ENCODE measurements at places on chromosomes 4 and X.

- peak; percentile 72 for DNase-seq
Measured at GRCh38 chrX:7925867-7926472, 1.2 kb downstream of the PNPLA4 start.

- DNase-seq = no peak
Measured at GRCh38 chrX:65630771-65631170, 36.7 kb upstream of the MSN start.

DNA sequence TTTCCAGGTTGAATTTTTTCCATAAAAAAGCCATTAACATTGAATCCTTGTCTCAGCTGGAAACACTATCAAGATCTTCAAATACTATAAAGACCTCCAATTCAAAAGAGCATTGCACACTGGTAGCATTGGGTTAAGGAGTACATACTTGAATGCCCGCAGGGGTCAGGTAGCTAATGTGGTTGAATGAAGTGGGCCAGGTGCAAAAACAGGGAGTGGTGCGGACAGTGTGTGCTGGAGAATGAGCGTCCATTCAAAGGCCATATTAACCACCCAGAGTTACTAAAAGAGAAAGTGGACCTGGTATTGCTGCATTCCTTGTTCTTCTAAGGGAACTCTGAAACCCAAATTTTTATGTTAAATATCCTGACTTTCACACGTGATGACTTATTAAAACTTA lies 91.6 kb downstream of the NYX start:
- no peak for DNase-seq

DNA sequence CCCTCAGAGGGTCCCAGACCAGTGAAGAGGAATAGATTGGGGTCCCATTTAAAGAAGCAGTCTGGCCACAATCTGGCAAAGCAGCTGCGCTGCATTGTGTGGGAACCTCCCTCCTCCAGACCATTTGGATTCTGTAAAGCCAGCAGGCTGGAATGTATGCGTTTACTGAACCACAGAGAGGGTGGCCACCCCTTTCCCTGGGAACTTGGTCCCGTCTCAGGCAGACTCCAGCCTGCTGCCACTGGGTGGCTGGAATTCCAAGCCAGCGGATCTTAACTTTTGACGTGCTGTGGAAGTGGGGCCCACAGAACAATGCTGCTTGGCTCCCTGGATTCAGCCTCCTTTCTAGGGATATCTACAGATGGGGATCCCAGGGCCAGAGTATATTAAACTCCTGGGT lies 307.2 kb downstream of the DACH2 start:
- no peak for DNase-seq

DNA sequence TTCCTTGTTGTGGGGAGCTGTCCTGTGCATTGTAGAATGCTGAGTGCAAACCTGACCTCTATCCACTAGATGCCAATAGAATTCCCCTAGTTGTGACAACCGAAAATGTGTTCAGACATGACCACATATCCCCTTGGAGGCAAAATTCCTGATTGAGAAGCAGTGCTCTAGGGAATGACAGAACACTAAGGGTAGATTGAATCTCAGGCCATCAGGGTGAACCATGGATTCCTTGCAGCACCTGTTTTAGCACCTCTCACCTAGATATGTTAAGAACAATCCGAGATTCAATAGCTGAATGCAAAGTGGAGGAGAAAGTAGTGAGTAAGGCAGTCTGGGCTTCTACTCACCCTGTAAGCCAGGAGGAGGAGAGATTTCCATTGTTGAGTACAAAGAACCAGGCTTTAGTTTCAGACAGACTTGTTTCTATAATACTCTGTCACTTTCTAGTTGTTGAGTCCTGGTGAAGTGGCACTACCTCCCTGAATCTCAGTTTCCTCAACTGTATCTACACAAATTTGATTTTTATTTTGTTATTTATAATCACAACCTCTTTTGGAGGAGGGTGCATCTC lies 111.0 kb upstream of the RAP2C start:
- DNase-seq = peak; percentile 5

DNA sequence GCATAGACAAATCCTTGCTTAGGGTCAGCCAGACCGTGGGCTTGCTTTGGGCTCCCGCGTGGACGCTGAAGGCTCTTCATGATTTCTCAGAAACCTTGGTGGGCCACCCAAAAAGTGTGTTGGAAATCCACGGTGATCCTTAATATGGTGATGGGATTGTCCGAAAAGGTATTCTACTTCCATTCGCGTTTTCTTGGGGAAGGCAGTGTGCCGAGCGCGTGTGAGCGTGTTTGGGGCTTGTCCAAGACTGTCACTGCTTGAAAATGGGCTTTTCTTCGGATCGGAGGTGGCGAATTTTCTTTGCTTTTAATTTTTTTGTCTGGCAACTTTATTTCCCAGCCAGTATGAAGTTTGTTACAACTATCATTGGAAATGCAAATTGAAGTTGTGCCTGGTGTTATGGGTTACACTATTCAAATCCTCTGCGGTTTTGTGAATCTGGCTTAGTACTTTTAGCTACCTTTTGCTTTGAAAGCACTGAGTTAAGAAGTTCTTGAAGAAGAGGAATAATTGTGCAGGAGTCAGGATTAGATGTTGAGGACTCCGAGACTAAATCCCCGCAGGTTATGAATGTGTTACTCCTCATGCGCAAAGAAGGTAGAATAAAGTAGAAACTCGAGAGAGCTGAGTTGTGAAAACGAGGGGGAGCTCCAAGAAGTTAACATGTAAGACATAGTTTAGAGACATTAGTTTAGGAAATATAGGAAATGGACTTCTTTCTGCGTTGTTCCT lies 3.2 kb downstream of the SPRY1 start:
- DNase-seq = peak; percentile 29

DNA sequence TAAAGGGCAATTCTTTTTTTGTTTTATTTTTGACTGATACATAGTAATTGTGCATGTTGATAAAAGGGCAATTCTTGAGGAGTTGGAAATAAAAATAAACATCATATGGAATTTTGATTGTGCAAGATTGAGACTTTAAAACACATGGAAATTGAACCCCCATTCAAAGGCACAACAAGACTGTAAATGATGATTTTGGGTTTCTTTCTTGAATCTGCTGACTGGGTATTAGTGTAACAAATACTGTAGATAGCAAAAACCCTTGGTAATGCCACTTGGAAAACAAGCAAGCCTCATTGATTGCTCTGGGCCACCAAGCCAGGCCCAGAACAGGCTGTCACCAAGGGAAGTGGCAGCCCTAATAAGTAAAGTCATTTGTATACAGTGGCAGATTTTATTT lies 73.0 kb upstream of the ANXA3 start:
- no peak for DNase-seq

- peak; percentile 40 for DNase-seq
Measured at GRCh38 chr4:5710065-5710960, 688 bp upstream of the EVC start.

DNA sequence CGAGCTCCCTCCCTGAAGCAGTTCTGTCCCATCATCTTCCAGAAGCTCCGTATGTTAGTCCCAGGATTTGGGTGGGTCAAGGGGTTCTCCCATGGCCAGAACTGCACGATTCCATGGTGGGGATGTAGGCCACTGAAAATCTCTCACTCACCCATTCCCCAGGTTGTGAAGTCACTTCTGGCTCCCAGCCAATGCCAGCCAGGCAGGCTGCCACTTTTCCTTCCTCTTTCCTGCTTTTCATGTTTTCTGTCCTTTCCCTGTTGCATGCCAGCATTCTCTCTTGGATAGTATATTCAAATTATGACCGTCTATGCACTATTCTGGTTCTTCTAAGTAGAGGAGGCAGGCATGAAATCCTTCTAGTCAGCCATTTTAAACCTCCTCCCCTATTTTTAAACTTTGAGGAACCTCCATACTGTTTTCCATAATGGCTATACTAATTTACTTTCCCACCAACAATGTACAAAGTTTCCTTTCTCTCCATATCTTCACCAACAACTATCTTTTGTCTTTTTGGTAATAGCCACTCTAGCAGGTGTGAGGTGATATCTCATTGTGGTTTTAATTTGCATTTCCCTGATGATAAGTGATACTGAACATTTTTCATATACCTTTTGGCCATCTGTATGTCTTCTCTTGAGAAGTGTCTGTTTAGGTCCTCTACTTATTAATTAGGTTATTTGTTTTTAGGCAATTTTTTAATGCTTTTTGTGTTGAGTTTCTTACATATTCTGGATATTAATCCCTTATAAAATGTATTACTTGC lies 182.1 kb upstream of the TET2 start:
- no peak for DNase-seq

DNA sequence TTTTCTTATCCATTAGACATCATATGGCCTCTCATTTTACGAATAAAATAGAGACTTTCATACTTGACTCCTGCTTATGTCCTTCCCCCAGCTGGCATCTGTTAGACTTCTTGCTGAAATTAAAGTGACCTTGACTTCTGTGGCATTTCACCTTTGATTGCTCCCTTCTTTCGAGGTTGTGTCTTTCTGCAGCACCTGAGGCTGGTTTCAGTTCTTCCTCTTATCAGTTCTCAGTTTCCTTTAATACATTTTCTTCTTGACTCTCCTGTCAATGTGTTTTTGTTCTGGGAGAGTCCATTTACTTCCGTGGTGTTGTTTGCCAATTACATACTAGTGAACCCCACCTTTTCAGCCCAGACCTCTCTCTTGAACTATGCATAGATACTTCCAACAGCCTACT lies 81.6 kb downstream of the RBPJ start:
- DNase-seq = no peak

- no peak for DNase-seq
Measured at GRCh38 chr4:81424336-81424735, 47.4 kb downstream of the RASGEF1B start.

GRCh38 chr4:16663732-16664131 lies 234.7 kb downstream of the LDB2 start:
- DNase-seq = peak; percentile 1

DNA sequence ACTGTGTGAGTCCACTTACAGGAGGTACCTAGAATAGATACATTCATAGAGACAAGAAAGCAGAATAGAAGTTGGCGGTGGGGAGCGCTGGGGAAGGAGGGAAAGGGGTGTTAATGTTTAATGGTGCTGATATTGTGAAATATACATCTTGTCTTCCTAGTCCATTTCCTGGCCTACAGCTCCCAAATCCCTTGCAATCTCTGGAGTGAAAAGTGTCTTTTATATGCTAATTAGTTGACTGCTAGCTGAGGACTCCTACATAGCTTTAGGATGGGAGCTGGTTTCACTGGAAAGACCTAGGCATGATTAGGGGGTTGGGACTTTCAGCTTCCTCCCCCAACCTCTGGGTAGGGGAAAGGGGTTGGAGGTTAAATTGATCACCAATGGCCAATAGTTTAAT lies 36.0 kb downstream of the FUNDC1 start:
- DNase-seq = no peak

DNA sequence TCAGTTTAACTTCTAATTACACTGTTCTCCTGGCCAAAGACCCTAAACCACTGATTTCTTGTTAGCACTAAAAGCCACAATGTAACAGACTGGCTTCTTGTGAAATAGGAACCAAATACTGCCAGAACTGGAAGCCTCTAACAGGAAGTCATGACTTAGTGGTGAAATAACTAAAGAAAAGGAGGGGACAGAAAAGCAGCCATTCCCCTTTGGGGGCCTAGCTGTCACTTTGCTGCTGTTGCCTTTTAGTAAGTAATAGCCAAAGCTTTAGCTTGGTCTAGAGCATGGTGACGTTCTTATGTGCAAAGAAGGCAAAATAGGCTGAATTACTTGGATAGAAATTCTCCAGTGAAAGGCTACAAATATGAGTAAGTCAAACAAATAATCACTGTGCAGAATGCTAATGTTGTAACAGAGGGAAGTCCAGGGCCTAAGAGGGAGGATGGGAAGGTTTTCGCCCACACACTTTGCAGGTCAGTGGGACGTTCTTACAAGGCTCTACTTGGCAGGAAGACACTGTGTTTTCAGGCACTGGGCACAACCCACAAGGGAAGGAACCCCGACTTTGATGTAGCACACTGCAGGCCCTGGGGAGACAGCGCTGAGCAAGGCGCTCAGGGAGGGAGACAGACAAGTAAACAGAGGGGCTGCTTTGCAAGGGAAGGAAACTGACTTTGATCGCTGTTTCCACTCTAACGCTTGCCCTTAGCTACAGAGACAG lies 16.7 kb downstream of the GAB3 start:
- peak; percentile 89 for DNase-seq

DNA sequence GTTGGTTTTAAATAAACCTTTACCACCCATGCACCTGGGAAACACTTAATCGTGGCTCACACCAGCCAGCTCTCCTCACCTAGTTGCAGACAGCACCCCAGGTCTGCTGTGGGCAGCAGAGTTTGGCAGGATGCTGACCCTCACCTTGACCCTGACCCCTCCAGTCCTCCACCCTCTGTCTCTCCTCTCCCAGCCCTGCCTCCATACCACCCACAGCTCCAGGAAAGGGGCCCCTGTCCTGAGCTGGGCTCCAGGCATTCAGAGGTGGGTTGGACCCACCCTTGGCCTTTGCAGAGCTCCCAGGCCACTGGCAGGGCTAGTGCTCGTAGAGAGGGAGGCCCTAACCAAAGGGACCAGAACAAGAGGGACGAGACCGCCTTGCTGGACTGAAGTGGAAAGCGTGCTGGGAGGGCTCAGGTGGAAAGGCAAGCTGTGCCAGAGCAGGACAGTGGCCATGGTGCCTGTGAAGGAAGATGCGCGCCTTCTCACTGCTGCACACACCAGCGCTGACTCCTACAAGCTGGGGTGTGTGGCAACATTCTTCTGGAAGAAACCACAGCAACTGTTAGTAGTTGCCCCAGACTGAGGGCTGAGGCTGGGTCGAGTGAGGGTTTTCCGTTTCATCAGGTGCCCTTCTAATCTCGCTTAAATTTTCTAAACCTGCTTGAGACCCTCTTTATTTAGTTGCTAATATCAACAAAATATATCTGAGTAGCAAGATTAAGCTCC lies 10.7 kb upstream of the S100P start:
- no peak for DNase-seq

GRCh38 chr4:117847849-117848248 lies 186.4 kb upstream of the NDST3 start:
- DNase-seq = no peak

DNA sequence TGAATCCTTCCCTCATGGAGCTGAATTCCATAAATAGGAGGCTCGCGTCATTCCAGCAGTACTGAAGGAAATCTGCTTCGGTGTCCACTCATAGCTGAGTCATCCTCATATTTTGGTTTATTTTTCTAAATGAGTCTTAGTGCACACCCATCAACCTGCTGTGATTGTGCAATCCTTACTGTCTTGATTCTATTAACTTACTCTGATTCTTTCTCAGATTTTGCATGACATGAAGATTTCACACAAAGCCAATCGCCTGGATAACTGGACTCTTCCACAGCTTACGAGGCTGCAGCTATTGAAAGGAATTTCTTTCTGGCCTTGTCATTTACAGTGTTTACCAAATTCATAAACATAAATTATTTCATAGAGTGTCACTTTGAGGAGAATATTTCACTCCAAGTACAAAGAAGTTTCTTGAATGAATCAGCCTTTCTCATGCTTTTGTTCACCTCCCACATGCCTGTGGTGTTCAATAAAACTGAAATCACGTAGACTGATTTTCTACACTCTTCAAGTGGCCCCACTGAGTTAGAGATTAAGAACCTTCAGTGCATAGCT lies 207.6 kb upstream of the SLITRK2 start:
- peak; percentile 93 for DNase-seq

DNA sequence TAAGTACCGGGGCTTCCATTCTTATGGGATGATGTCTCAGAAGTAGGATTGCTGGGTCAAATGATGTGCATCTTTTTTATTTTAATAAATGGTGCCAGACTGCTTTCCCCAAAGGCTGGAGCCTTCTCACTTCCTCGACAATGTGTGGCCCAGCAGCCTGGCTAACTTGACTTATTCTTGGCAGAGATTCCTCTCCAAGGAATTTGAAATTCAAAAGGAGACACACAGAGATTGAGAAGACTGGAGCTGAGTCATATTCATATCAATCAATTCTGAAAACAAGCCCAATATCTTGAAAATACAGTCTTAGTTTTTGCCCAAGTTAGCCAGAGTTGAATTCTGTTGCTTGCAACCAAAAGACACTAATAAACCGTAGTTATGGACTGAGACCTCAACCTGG lies 10.8 kb upstream of the PJA1 start:
- no peak for DNase-seq
